ENCODE measurements at places on chromosomes 6 and 20. TPM values are rescaled to one million over a fixed set of nuclear protein-coding genes. Genes with fewer than 3 reads are reported as not detected.

Gene OR2B6
- not detected for total RNA-seq

Gene CD93
- 9.5 TPM for total RNA-seq

Gene FAM83C
- total RNA-seq = not detected

Gene DZANK1
- total RNA-seq = 2.9 TPM

Gene ANKEF1
- total RNA-seq = 5.8 TPM

Gene C6orf132
- total RNA-seq = not detected

Gene CFB
- total RNA-seq = not detected

Gene SLC17A1
- total RNA-seq = not detected

Gene ENPP5
- total RNA-seq = 1.4 TPM

DNA sequence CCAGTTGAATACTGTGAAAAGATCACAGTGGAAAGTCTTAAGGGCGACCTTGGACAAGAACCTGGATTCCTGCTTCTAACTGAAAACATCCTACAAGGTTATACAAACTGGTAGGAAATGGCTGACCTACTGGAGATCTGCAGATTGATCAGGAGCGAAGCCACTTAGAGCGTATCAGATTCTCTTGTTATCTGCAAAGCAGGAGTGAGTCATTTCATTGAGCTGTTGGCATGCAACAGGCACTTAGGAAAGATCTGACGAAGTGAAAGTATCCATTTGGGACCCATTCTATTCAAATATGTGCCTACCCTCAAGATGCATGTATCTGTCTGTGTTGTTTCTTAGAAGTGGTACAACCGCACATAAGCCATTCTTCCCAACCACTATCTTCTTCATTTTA lies 131.2 kb upstream of the RIN2 start:
- DNase-seq = no peak

GRCh38 chr6:76441875-76442274 lies 369.4 kb upstream of the IMPG1 start:
- no peak for DNase-seq

GRCh38 chr6:53446151-53446550 lies 97.4 kb upstream of the ELOVL5 start:
- no peak for DNase-seq

- no peak for DNase-seq
Observed at GRCh38 chr6:21536280-21536766, 57.2 kb upstream of the SOX4 start.

DNA sequence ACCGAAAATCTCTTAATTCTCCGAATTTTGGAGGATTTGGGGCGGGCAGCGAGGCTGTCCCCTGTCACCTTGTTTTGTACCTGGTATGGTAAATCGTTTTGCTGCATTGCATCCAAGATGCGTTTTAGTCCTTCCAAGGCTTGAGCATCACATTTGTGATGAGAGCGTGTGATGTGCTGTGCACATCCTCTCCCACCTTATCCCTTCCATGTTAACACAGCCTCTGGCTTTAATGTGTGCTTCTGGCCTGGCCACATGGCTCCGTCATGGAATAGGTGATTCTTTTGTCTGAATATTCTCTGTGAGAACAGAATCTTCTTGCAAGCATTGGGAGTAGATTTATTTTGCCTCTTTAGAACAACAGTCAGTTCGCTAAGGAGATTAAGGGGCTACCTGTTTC lies 763 bp downstream of the TMEM14A start:
- DNase-seq = no peak

DNA sequence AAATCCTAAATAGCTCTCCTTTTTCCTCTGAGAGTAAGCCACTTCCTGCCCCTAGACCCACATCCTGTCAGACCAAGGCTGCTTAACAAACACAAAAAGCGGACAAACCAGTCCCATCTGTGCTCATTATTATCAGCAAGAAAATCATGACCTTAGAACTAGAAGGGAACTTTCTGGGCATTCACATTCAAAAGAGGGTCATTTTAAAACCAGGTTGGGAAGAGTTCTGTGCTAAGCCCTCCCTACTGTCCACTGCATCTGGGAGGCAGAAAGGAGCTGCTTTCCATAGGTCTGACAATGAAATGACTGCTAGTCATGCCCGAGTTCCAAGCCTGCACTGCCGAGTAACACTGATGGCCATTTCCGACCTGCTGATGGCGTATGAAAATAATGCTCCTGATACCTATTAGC lies 15.4 kb downstream of the EZR start:
- peak; percentile 64 for DNase-seq

DNA sequence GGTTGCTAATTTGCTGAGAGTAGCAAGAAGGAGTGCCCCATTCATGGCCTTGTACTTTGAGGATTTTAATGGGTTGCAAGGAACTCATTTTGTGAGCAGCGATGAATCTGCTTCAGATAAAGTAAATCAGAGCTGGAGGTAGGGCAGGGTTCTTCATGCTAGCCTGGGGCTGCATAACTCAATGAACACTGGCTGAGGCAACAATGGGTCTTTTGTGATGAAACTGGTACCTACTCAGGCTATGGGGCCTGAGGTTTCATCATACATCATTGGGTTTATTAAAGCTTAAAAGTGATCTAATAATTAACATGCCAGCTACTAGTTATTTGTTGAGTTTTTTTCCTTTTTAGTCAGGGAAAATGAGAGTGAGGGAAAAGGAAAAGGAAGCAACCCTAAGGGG lies 106.9 kb downstream of the FAM50B start:
- no peak for DNase-seq

DNA sequence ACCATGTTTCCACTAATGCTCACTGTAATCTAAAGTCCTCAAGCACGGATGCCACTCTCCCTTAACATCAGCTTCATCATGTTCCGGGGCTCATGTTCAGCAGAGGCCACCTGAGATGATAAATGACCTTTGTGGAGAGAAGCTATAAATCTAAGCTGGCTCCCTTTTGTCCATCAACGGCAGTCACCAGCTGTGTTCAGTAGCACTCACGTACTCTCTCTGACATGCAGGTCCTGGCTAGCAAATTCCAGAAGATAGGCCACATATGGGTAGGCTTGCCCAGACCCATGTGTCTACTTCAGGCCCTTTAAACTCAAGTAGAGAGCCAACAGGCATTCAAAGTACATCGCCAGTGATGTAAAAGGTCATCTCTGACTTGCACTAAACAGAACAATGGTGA lies 38.6 kb downstream of the MYLK4 start:
- DNase-seq = no peak

- DNase-seq = no peak
Observed at GRCh38 chr20:10719740-10720385, 46.1 kb upstream of the JAG1 start.

DNA sequence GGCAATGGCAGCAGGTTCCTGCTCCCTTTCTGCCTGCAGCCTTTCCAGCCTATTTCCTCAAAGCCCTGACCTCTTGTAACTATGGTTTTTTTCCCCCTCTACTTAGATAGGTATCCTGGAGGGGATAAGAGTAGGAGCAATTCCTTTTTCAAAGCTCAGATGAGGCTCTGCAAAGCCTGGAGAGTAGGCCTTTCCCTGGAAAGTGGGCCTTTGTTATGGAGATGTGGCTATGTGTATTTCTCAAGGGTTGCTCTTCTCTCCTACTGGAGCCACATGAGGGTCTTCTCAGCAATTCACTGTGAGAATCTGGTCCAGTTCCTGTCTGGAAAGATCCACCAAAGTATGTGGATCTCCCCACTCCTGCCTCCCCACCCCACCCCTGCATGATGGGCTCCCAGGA lies 96.0 kb downstream of the DTD1 start:
- DNase-seq = no peak

DNA sequence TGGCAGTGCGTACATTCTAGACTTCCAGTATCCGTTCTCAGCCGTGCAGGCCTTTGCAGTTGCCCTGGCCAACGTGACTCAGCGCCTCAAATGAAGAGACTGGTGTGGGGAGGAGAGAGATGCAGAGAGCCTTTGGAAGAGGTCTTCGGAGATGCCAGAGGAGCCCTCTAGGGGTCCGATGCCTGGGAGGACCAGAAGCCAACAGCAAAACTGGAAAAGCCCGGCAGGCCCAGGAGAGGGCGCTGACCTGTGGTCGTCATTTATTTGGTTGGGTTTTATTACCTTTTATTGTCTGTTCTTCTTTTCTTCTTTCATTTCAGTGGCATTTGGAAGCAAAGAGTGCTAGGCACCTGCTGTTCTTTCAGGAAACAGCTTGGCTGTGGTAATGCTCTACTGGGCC lies 53.3 kb upstream of the TMEM181 start:
- no peak for DNase-seq

- DNase-seq = no peak
Observed at GRCh38 chr6:139891471-139891870, 517.0 kb upstream of the CITED2 start.

GRCh38 chr6:43937236-43938177 lies 167.5 kb downstream of the VEGFA start:
- no peak for DNase-seq

- no peak for DNase-seq
Observed at GRCh38 chr6:135675862-135676261, 175.6 kb upstream of the PDE7B start.

GRCh38 chr20:6828794-6829423 lies 61.4 kb downstream of the BMP2 start:
- DNase-seq = no peak

- DNase-seq = no peak
Observed at GRCh38 chr6:138692978-138693909, 80.3 kb upstream of the CCDC28A start.

- DNase-seq = no peak
Observed at GRCh38 chr6:100230953-100231316, 233.8 kb downstream of the SIM1 start.

- no peak for DNase-seq
Observed at GRCh38 chr6:83429857-83430610, 817 bp downstream of the ME1 start.

GRCh38 chr6:152155792-152156191 lies 348.3 kb downstream of the ESR1 start:
- DNase-seq = no peak

DNA sequence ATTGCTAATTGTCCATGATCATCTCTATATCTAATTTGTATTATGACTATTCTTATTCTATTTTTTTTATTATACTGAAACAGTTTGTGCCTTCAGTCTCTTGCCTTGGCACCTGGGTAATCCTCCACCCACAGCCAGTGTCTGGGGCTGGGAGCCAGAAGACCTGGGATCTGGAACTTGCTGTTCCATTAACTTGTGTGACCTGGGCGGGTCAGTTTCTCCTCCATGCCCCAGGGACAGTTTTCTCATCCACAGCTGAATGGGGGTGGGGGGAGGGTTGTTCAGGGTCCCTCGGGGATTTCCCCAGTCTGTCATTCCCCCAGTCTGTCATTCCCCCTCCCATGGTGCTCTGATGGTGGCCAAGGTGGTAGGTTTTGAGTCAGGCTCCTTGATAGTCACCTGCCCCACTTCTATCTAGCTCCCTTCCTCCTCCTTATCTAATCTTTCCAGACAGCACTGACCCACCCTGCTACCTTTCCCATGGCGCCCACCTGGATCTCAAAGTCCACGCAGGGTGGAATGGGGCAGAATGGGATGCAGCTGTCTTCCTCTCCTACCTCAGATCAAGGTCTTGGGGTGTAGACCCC lies 10.9 kb downstream of the ITPR3 start:
- DNase-seq = no peak

DNA sequence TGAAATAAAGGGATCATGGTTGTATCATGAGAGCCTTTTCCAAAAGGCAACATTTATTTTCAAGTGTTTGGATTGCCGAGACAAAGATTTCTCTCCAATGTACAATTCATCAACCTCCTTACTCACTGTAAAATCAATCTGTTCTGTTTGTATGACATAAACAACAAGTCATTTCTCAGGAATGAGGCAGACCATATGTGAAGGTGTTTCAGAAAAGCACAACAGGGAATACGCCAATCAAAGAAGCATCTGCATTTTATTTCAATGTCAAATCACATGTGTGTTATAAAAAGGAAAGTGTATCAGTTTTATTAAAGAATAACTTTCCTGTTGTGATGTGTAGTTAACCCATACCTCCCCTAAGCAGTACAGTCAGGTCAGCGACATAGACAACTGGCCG lies 653.7 kb downstream of the TFAP2A start:
- DNase-seq = no peak

- no peak for DNase-seq
Observed at GRCh38 chr6:152173321-152173720, 365.8 kb downstream of the ESR1 start.

GRCh38 chr6:45423111-45423823 lies 45.5 kb upstream of the SUPT3H start:
- DNase-seq = peak; percentile 67

GRCh38 chr6:28811873-28812272 lies 111.9 kb downstream of the TRIM27 start:
- no peak for DNase-seq

DNA sequence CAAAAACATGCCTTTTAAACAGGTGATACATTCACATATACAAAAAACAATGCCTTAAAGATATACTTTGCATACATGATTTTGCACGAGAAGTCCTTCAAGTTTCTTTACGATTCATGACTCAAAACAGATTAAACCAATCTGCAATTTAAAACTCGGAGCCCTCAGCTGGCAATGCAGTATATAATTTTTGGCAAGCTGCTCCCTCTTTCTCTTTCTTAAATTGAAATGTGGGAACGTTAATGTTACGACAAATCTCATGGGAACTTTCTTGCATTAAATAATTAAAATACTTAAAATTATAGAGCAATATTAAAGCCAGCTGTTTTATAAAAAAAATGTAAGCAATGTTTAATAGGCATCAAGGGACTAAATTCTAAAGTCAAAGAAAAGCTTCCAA lies 334.6 kb downstream of the ESR1 start:
- no peak for DNase-seq

DNA sequence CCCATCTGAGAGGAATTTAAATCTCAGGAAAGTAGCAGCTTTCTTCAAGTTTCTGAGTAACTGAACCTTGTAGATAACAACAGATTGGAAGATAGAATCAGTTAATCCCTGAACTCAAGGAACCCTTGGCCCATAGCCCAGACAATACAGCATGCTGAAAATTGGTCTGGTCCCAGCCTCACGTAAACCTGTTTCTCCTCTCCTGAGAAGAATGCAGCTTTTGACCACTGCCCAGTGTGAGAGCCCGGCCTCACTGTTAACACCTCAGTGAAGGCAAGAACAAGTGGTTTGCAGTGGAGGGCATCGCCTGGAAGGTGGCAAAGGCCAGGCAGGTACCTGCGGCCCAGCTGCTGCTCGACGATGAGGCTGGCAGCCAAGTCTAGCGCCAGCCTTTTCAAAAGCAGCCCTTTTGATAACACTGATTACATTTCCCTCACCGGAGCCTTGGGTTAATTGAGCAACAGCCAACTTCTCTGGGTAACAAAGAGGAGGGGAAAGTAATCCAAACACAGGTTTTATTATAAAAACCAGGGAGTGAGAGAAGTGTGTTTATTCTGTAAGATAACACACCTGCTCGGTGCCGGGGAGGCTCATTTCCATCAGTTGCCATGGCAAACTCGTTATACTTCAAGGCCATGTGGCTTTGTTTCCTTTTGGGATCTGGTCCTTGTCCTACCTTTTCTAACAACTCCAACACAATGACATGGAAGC lies 54.0 kb downstream of the TRAF3IP2 start:
- DNase-seq = no peak

DNA sequence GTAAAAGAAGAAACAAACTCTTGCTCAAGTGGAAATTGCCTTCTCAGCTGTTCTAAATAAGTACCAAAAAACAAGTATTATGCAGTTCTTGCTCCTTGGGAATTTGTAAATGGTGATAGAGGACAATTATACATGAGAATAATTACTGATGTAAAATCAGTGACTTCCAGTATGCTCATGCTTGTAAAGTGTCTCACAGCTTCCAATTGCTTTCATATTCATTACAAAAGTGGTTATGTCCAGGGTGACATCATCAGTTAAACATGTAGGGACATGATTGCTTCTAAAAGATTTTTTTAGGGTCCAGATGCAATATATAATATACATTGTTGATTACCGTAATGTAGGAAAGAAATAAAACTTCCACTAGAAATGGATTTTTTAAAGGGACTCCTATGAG lies 122.8 kb upstream of the B3GAT2 start:
- no peak for DNase-seq

Data from naive thymus-derived CD4-positive, alpha-beta T cell (primary cell).